Endothelial cell of umbilical vein (primary cell): ENCODE measurements at places on chromosomes 5 and 9. TPM values are rescaled to one million over a fixed set of nuclear protein-coding genes. Genes with fewer than 3 reads are reported as not detected.

DNA sequence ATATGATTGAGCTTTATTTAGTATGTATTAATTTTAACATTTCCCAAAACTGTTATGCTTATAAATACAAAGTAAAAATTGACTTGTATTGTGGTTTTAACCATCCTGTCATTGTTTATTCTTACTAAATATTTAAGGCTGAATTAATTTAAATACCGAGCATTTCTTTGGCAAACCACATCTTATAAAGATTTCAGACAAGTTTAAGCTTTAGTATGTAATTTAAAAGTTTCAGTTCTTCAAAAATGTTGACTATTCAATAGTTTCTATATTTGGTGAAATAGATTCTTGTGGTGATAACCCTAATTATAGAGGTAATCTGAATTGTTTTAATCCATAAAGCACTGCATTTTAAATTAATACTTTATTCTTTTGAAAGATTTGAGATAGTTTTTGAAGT, 65.5 kb downstream of the CCNH start:
- no peaks in the 10 kb centered on the region for H3K4me1 ChIP-seq
- no peaks in the 10 kb centered on the region for H3K27me3 ChIP-seq
- H3K4me3 ChIP-seq: no peak overlapping the region
- DNase-seq: no peak
- no peak overlapping the region for H3K27ac ChIP-seq

- no peaks in the 10 kb centered on the region for H3K4me1 ChIP-seq
- no peak overlapping the region for H3K4me3 ChIP-seq
- no peak for DNase-seq
- H3K27ac ChIP-seq: no peak overlapping the region
- H3K27me3 ChIP-seq: peaks cover 14% of the 10 kb centered on the region
These were observed 6.4 kb downstream of the PPP2R2B start for GRCh38 chr5:146872188-146872587.

DNA sequence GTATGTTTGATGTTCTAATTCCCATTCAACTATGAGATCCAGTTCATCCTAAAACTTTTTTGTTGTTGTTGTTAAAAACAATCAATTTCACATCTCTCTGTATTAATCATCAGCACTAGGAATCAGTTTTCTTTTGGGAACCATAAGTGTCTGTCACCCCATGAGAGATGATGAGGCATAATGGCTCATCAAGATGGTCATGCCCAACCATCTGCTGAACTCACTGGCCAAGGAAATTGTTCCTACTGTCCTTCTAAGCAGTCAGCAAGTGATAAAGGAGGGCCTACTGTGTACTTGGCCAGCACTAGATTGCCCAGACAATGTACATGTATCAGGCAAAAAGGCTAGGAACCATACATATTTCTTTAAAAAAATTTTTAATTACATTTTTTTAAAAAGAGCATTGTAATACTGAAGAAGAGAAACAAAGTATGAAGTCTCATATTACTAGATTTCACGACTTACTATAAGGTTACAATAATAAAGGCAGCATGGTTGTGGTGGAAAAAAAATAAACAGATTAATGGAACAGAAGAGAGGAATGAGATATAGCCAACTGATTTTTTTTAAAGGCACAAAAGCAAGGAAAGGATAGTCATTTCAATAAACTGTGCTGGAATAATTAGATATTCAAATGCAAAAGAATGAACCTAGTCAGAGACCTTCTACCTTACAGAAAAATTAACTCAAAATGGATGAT, 458.3 kb downstream of the SPOCK1 start:
- H3K27me3 ChIP-seq: no peaks in the 10 kb centered on the region
- H3K4me3 ChIP-seq: no peak overlapping the region
- no peak for DNase-seq
- H3K27ac ChIP-seq: no peak overlapping the region

Gene SLC36A3
- not detected in 2 replicates for total RNA-seq

Gene ZNF454
- total RNA-seq: 0.55 TPM in 1 of 2 replicates, not detected in the other

- H3K4me3 ChIP-seq: no peak overlapping the region
- no peaks in the 10 kb centered on the region for H3K4me1 ChIP-seq
- no peak for DNase-seq
- no peaks in the 10 kb centered on the region for H3K36me3 ChIP-seq
These were observed 459.8 kb downstream of the ARHGEF28 start for GRCh38 chr5:74085782-74086181.

GRCh38 chr9:71209890-71210289, 88.5 kb upstream of the TRPM3 start:
- no peak for DNase-seq
- no peaks in the 10 kb centered on the region for H3K27me3 ChIP-seq
- no peaks in the 10 kb centered on the region for H3K36me3 ChIP-seq
- no peak overlapping the region for H3K4me3 ChIP-seq
- no peak overlapping the region for H3K27ac ChIP-seq

GRCh38 chr9:129242191-129242941, 64.3 kb upstream of the IER5L start:
- H3K27me3 ChIP-seq: no peaks in the 10 kb centered on the region
- no peaks in the 10 kb centered on the region for H3K36me3 ChIP-seq
- no peak for DNase-seq

Gene ACTBL2
- total RNA-seq: not detected in 2 replicates

GRCh38 chr5:68290260-68290674, 74.7 kb downstream of the PIK3R1 start:
- no peak overlapping the region for H3K4me3 ChIP-seq
- peaks cover 2% of the 10 kb centered on the region for H3K36me3 ChIP-seq
- no peaks in the 10 kb centered on the region for H3K27me3 ChIP-seq
- H3K4me1 ChIP-seq: peaks cover 11% of the 10 kb centered on the region
- DNase-seq: no peak

Gene CCDC180
- 2.5 and 4.5 TPM in 2 replicates for total RNA-seq

GRCh38 chr9:137128862-137129455, 10.0 kb upstream of the GRIN1 start:
- H3K27ac ChIP-seq: peak overlapping the region; percentile 10
- H3K4me1 ChIP-seq: peaks cover 26% of the 10 kb centered on the region
- H3K4me3 ChIP-seq: peak overlapping the region; percentile 63

GRCh38 chr5:143865426-143866025, 53.6 kb downstream of the HMHB1 start:
- no peaks in the 10 kb centered on the region for H3K27me3 ChIP-seq
- no peak overlapping the region for H3K27ac ChIP-seq
- H3K4me3 ChIP-seq: no peak overlapping the region
- no peaks in the 10 kb centered on the region for H3K4me1 ChIP-seq

Gene GALNT12
- 0.42 and 0.44 TPM in 2 replicates for total RNA-seq

- no peak for DNase-seq
- no peaks in the 10 kb centered on the region for H3K4me1 ChIP-seq
- no peaks in the 10 kb centered on the region for H3K27me3 ChIP-seq
- H3K27ac ChIP-seq: no peak overlapping the region
- H3K36me3 ChIP-seq: no peaks in the 10 kb centered on the region
These were observed 164.6 kb downstream of the CCDC171 start for GRCh38 chr9:15717290-15717967.

GRCh38 chr5:147538236-147538635, 28.4 kb upstream of the DPYSL3 start:
- H3K27me3 ChIP-seq: no peaks in the 10 kb centered on the region
- H3K27ac ChIP-seq: no peak overlapping the region
- peaks cover 32% of the 10 kb centered on the region for H3K4me1 ChIP-seq
- H3K36me3 ChIP-seq: no peaks in the 10 kb centered on the region
- no peak overlapping the region for H3K4me3 ChIP-seq
- DNase-seq: no peak

Gene AIF1L
- 35.3 and 39.7 TPM in 2 replicates for total RNA-seq

GRCh38 chr5:12292610-12293204, 388.5 kb upstream of the CTNND2 start:
- no peaks in the 10 kb centered on the region for H3K27me3 ChIP-seq
- DNase-seq: no peak
- H3K36me3 ChIP-seq: no peaks in the 10 kb centered on the region
- no peak overlapping the region for H3K4me3 ChIP-seq

Gene PCDHB15
- total RNA-seq: 0.55 and 0.69 TPM in 2 replicates

DNA sequence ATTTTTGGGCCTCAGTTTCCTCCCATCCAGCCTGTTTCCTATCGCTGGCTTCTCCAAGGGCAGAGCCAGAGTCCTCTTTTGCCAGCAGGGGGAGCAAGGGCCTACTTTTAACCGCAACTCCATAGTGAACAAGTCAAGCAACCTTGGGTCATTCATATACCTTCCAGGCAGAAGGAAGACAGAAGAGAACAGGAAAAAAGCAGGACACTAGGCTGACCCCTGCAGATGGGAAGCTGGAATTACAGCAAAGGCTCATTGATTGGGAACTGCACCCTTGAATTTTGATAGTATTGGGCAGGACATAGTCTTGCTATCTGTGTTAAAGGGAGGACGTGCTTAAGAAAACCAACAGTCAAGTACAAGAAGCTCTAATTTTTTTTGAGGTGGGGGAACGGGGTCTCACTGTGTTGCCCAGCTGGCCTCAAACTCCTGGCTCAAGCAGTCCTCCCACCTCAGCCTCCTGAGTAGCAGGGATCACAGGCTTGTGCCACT, 30.1 kb downstream of the QRFP start:
- no peak overlapping the region for H3K27ac ChIP-seq
- H3K27me3 ChIP-seq: no peaks in the 10 kb centered on the region
- H3K36me3 ChIP-seq: peaks cover 12% of the 10 kb centered on the region
- H3K4me1 ChIP-seq: peaks cover 6% of the 10 kb centered on the region

- H3K27me3 ChIP-seq: no peaks in the 10 kb centered on the region
- no peaks in the 10 kb centered on the region for H3K36me3 ChIP-seq
- H3K27ac ChIP-seq: no peak overlapping the region
- no peaks in the 10 kb centered on the region for H3K4me1 ChIP-seq
These were observed 477.1 kb downstream of the SPOCK1 start for GRCh38 chr5:137022043-137022442.

DNA sequence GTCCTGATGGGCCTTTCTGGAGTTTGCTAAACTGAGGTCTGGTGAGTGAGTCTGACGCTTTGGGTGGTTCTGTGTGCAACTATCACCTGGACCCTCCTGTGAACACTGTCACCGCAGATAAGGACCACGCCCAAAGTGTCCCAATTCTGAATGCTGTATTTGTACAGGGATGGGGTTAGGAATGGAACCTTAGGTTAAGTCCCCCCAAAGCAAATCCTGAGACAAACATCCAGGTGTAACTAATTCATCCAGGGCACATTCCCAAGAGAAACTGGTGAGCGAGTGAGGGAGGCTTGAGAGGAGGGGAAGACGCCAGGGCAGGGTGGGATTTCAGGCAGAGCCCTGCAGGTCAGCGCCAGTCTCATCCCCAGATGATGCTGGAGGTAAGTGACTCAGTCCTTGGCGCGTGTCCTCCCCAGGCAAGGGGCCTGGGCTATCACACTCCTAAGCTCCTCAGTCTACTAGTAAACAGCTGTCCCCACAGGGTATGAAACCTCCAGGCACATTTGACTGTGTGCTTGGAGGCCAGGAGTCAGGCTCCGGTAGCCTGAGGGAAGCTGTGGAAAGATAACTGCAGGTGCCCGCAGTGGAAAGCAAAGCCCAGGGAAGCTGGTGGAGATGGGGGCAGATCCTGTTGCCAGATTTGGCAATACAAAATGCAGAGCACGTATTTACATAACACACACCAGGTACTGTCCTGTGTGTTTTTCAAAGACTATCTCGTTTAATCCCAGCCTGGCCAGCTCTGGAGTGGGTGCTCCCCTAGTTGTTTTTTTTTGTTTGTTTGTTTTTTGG, 66.7 kb downstream of the IL6ST start:
- no peaks in the 10 kb centered on the region for H3K36me3 ChIP-seq
- no peak overlapping the region for H3K27ac ChIP-seq
- no peak overlapping the region for H3K4me3 ChIP-seq

Gene LHX6
- 9.4 and 18.4 TPM in 2 replicates for total RNA-seq

GRCh38 chr5:146606893-146607292, 90.9 kb upstream of the GPR151 start:
- no peak overlapping the region for H3K4me3 ChIP-seq
- no peaks in the 10 kb centered on the region for H3K27me3 ChIP-seq
- no peak overlapping the region for H3K27ac ChIP-seq
- H3K4me1 ChIP-seq: no peaks in the 10 kb centered on the region
- DNase-seq: no peak
- H3K36me3 ChIP-seq: no peaks in the 10 kb centered on the region

GRCh38 chr5:98296426-98296825, 477.0 kb upstream of the RGMB start:
- H3K27me3 ChIP-seq: no peaks in the 10 kb centered on the region
- DNase-seq: no peak
- H3K4me1 ChIP-seq: peaks cover under 1% of the 10 kb centered on the region
- no peaks in the 10 kb centered on the region for H3K36me3 ChIP-seq
- H3K27ac ChIP-seq: no peak overlapping the region

DNA sequence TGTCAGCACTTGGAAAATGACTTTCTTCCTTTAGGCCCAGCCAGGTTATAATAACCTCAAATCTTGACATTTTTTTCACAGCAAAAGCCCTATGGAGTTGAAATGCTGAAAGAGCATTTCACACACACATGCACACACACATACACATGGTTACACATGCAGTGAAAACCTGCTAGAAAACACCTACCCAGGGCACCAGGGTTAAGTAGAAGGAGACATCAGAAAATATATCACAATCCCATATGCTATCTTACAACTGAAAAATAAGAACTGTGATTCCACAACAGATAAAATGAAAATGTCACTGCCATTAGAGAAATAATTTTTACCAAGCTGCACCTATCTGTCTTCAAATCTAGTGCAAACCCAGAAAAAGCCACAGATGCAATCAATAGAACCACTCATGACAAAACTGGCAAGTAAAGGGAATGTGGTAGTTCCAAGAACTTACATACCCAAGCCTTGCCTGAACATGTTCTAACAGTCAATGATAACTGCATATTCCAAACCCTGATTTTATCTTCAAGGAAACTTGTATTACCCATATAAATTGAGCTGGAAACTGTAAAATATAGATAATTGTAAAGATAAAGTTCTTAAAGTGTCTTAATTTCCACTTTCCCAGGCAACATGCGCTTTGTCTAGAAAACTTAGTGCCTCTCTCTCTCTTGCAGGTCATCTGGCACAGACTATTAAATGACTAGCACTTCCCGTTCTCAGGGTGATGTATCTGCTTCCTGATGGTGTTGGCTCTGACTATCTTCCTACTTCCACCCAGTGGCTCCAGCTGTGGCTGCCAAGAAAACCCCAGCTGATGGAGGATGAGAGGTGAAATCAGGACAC, 250.2 kb upstream of the PTGER4 start:
- no peaks in the 10 kb centered on the region for H3K36me3 ChIP-seq
- H3K27ac ChIP-seq: peak overlapping the region; percentile 52
- H3K4me1 ChIP-seq: peaks cover 22% of the 10 kb centered on the region
- DNase-seq: peak; percentile 86

- H3K4me1 ChIP-seq: peaks cover 3% of the 10 kb centered on the region
- H3K4me3 ChIP-seq: no peak overlapping the region
- peaks cover 28% of the 10 kb centered on the region for H3K27me3 ChIP-seq
- DNase-seq: no peak
These were observed 46.8 kb upstream of the DAB2IP start for GRCh38 chr9:121604654-121605053.

Gene C5orf52
- total RNA-seq: not detected in 2 replicates

DNA sequence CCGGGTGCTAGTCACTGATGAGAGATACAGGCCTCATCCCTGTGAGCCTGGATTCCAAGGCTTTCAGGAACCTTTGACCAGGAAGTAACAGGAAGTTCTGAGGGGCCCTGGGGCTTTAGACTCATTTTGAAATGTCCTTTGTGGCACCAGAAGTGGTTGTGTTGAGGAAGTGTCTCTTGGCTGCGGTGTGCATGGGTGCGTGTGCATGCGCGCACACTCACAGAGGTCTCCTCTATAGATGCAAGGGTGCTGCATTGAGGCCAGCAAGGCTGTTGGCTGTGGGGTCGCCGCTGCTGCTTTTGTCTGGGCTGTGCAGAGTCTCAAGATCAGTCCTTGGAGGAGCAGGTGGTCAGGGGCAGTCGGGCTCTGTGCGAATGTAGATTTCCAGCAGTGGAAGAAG, 7.6 kb downstream of the RAB24 start:
- no peaks in the 10 kb centered on the region for H3K27me3 ChIP-seq
- DNase-seq: no peak
- no peak overlapping the region for H3K4me3 ChIP-seq
- H3K4me1 ChIP-seq: peaks cover 24% of the 10 kb centered on the region
- H3K27ac ChIP-seq: no peak overlapping the region
- H3K36me3 ChIP-seq: peaks cover 33% of the 10 kb centered on the region

- no peaks in the 10 kb centered on the region for H3K27me3 ChIP-seq
- H3K27ac ChIP-seq: no peak overlapping the region
- no peak overlapping the region for H3K4me3 ChIP-seq
These were observed 26.2 kb downstream of the TYRP1 start for GRCh38 chr9:12719431-12719830.
